NCI-H146 (cell line): ENCODE measurements at places on chromosomes 4 and X.
A peak's percentile ranks its signal among the peaks of the same experiment; 100 is the strongest.

DNA sequence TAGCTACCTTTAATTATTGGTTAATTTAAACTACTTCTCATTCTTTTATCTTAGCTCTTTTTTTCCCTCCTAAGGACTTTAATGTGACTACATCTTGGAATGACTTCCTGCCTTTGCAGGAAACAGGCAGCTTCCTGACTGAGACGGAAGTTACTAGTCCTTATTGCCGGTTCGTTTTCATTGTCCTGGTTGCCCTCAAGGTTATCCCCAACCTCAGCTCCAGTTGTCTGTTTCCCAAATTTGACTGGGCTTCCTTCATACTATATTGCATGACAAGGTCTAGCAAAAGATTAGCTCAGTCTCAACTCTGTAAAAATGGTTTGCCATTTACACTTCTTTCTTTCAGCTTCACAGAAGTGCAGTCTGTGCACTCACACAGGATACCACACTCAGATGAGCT lies 109.9 kb upstream of the DDX53 start:
- DNase-seq = no peak

DNA sequence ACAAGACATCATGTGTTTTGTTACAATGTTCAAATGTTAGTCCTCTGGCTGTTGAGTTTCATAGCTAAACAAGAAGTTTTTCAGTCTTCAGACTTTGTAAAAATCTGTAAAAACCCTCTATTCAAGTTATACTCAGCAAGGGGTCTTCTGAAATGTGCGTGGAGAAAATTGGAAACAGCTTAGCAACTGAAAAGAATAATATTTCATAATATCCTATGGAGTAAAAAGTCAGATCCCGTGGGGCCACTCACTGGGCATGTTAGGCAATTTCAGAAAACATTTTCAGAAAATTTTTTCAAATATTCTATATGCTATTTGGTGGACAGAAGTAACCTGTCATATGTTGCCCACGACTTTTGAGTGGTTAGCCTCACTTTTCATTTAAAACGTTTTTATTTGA lies 118.3 kb downstream of the CORIN start:
- DNase-seq = no peak

- no peak for DNase-seq
Observed at GRCh38 chr4:151988591-151988990, 227.8 kb upstream of the GATB start.

GRCh38 chr4:40976343-40976742 lies 226.6 kb downstream of the NSUN7 start:
- DNase-seq = peak; percentile 56

DNA sequence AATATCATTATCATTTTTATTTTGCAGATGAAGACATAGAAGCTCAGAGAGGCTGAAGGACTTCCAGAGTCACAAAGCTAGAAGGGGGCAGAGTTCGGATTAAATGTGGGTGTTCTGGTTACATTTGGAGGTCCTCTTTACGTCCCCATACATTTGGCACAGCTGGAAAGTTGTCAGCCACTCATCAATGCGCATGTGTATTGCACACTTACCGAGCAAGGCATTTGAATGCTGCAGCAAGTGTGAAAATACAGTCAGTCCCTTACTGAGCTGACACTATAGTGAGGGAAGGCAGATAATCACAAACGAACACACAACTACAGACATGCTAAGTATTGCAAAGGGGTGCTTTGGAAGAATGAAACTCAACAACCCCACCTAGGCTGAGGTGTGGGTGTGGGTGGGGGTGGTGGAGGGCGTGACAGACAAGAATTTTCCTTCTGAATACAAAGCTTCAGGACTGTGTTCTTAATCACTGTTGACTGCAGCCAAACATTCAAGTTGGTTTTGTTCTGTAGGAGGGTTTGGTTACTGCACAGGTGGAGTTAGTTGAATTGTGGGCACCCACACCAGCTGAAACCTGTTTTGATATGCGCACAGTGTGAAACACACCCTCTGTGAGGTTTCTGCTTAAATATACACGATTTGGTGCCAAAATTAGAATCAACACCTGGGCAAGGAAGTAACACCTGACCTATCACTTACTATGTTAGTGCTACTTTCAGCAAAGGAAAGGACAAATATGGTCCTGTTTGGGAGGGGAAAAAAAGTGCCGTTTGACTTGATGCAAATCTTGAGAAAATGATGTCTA lies 72.4 kb downstream of the COQ2 start:
- DNase-seq = peak; percentile 60

GRCh38 chr4:155906554-155907247 lies 3.2 kb downstream of the TDO2 start:
- DNase-seq = no peak

DNA sequence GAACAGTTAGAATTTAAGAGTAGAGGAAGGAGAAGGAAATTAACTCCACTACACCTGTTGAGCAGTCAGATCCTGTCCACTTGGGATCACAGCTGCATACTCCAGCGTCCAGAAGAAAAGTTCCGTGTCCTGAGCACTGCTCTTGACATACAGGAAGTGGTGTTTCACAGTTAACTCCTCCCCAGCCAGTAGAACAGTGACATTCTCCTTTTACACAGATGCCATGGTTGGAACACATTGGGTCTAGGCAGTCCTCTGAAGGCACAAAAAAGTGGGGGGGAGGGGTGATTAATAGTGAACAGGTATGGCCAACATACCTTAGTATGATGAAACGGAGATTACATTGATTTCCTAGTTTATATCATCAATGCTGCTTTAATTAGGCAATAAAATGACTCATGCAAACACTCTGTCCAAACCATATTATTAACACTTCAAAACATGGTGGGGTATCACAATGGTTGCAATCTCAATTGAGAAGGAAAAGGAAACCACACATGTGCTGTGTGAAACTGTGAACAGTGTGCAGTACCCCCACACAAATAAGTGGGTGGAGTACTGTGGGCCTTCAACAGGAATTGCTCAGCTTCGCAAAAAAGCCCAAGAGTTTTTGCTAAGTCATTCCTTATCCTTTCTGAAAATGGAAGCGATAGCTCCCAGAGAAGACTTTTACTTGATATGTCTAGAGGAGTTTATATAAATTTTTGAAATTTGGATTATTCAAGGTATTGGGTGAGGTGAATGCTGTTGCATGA lies 295.6 kb downstream of the SH2D1A start:
- DNase-seq = no peak

DNA sequence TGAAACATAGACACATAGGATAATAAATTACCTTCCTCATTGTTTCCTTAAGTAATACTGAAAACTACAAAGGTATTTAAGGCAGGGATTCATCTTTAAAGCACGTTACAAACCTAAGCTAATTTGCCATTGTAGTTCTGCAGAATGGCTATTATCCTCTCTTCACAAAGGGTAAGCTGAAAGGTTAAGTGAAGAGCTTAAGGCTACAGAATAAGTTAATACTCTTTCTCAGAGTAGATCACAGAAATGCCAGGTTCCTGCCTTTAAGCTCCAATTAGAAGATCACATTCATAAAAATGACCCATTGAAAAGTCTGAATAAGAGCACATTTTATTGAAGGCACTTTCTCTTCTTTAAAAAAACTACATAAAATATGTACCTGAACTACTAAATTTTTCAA lies 42.1 kb upstream of the PRDM5 start:
- no peak for DNase-seq

GRCh38 chr4:54098375-54098774 lies 1.6 kb upstream of the GSX2 start:
- DNase-seq = peak; percentile 18

DNA sequence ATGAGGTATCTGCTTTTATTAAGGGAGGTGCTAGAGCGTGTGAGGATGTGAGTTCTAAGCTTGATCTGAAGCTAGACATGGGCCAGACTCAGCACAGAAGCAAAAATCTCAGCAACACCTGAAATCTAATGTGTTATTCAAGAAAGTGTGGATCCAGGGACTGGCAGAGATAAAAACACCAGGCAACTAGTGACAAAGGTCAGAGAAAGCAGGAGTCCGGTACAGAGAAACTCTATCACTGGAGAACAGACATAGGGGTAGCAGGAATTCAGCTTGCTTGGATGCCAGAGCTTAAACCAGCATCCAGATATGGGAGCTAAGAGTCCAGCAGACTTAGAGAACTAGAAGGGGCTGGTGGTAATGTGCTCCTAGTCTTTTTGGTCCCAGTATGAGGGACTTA lies 34.0 kb downstream of the VCX start:
- DNase-seq = no peak

DNA sequence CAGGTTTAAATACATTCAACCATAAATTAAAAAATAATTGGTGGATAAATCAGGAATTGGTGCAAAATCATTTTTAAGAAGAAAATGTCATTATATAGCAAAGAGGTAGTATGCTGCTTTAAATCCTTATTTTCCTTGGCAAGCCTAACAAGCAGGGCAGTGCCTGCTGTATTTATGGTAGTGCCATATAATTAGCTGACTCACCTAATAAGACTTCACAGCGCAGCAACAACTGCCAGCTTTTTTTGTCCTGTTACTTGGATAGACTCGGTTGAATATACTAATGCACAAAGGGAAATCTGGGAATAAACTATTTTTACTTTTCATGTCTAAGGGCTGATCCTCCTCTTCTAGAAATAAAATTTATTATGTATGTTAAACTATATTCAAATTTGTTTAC lies 99.1 kb downstream of the SNCA start:
- DNase-seq = no peak

DNA sequence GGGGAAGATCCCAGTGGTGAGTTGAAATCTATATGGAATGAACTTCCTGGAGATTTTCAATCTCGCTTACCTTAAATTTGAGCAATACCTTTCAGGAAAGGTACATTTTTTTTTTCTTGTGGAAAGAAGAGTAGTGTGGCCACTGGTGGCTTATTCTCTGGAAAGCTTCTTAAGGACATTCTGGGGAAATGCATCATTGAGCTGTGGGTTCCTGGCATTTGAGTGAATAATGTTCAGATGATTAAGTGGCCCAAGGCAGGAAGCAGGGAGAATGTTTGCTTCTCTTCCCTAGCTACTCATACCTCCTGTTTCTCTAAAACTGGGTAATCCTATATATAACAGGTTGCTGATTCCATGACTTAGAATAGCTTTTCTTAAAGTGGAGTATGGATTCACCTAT lies 31.8 kb downstream of the STAG2 start:
- no peak for DNase-seq

DNA sequence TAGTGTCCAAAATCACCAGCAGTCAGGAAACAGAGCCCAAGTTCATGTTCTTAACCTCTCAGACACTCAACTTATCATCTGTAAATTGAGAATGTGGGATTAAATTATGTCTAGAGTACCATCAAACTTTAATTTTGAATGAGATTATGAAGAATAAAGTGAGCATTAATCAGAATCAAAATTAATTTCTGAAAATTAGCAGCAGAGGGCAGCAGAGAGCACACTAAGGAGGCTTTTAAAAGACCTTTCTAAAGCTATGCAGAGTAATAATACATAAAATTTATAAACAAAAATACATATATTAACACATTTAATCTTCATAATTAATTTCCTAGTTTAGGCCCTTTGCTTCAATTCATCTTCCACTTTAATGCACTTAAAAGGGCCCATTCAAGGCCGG lies 7.1 kb downstream of the TASL start:
- no peak for DNase-seq

DNA sequence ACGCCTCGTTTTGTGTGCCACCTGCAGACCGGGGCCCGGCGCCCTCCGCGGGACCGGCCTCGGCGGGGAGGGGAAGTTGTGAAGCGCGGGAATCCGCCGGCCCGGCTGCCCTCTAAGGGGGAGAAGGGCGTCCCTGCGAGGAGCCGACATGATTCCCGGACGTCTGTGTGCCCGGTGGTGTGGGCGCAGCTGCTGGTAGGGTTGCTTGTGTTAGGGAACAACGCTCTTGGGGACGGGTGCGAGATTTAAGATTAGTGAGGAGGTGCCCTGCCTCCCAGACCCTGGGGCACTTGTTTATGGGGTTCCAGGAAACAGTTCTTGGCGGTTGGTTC lies 627 bp downstream of the CDKN2AIP start:
- DNase-seq = peak; percentile 70
